ENCODE measurements at places on chromosomes 13 and 19. TPM values are rescaled to one million over a fixed set of nuclear protein-coding genes. Genes with fewer than 3 reads are reported as not detected.
A peak's percentile ranks its signal among the peaks of the same experiment; 100 is the strongest.

DNA sequence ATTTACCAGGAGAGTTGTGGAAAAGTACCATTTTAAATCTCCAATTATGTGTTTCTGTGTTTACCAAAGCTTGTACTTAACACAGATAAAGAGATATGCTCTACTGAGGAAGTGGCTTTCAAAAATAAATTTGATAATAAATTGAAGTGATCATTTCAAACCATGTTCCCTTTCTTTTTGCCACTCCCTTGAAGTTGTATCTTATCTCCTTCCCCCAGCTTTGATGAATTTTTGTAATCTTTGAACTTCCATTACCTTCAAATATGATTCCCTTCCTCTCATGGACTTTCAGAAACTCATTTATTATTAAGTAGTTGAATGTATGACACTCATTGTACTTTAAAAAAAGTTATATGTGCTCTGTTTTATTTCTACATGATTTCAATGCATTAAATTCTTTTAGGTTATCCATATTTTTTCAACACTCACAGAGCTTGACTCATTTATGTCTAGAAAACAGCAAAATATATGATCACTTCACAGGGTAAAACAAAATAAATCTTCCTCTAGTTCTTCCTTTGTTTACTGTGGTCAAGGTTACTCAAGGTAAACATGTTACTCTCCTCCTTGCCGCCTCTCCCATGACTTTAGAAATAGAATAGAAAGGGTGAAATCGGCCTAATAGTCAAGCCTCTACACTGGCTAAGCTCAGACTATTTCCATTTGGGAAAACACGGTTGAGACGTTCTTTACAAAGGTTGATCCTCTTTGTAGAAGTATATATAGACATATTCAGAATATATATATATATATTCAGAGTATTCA is 251.2 kb upstream of the SPRY2 start:
- DNase-seq: no peak

ZNF772 gene
- 21.7 TPM for total RNA-seq

ALOX5AP gene
- total RNA-seq: 3.6 TPM

DNA sequence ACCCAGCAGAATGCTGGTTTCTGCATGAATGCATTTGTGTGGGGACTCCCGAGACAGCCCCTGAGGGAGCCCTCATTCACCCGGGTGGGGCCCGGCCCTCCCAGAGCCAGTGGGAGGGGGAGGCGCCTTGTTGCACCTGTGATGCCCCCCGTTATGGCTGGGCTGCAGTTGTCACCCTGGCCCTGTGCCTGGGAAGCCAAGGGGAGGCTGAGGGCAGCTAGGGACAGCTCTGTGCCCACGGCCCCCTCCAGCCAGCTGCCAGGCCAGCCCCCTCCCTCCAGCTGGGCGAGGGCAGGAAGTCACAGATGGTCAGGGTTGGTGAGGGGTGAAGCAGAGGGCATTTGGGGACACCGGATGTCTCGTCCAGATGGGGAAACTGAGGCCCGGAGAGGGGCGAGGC is 26.1 kb downstream of the NFIC start:
- DNase-seq: peak; percentile 88

DCT gene
- total RNA-seq: 0.18 TPM

DNA sequence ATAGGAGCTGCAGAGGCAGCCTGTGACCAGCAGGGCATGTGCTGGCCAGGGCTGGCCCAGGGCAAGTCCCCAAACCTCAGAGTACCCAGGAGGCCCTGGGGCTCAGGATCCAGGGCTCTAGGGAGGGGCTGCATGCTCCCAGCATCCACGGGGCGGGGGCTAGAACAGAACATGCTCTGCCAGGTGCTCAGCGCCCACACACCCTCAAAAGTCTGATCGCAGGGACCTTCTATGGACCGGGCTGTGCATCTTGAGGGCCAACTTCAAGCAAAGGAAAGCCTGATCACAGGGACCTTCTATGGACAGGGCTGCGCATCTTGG is 33.5 kb downstream of the ELL start:
- DNase-seq: no peak

JUNB gene
- total RNA-seq: 39.1 TPM

DNA sequence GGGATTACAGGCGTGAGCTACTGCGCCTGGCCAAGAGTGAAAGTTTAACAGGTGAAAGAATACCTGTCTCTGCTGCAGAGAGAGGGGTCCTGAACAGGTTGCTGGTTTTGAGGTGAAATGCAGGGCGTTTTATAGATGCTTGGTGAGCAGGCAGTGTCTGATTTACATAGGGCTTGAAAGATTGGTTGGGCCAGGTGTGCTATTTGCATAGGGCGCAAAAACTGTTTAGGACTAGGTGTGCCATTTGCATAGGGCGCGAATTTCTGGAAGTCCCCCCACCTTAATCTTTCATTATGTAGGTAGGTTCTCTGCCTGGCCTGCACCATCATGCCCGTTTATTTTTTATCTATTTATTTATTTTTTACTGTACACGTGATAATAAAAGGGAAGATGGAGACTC is 4.5 kb upstream of the NDUFB7 start:
- no peak for DNase-seq

- DNase-seq: peak; percentile 67
Observed at GRCh38 chr19:15379999-15380647, 536 bp upstream of the AKAP8 start.

DNA sequence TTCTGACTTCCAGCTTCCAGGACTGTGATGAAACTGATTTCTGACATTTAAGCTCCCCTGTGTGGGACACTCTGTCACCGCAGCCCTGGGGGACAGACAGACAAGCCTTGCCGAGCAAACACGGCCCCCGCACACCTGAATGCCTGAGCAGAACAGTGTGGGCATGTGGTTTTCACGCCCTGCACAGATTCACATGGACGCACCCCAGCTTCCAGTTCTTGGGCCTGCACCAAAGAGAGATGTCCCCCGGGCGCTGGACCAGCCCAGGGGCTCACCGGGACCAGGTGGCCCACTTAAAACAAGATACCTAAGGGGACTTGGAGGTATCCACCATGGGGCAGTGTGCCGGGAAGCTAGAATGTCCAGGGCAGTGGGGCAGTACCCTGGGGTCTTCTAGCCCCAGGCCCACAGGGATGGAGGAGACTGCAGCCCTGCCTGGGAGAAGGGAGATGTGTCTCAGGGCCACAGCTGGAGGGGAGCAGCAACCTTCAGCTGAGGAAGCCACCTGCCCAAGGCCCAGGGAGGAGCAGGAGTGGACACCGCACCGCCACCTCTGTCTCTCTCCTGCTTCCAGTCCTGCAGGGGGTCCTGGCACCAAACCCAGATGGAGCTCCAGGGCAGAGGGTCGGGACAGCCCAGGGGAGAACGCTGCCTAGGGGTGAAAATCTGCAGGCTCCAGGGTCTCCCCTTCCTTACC is 50.5 kb downstream of the SOX1 start:
- DNase-seq: no peak

HAUS8 gene
- total RNA-seq: 3.9 TPM

- peak; percentile 92 for DNase-seq
Observed at GRCh38 chr13:109700176-109700575, 86.2 kb downstream of the IRS2 start.

C19orf38 gene
- total RNA-seq: 5.6 TPM

DNA sequence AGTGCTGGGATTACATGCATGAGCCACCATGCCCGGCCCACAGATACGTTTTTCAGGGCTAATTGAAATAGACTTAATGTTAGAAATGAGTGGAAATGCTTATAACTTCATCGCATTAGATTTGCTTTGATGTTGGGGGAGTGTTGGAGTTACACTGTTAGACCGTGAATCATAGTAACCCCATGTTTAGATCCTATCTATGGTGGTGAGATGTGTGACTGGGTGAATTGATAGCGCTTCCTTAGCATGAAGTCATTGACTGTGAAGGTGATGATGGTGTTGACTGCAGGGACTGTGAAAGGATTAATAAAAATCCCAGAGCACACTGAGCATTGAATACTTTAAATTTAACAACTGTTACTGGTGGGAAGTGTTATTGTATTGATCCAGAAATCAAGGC is 1.7 kb downstream of the ZNF264 start:
- DNase-seq: no peak

DNA sequence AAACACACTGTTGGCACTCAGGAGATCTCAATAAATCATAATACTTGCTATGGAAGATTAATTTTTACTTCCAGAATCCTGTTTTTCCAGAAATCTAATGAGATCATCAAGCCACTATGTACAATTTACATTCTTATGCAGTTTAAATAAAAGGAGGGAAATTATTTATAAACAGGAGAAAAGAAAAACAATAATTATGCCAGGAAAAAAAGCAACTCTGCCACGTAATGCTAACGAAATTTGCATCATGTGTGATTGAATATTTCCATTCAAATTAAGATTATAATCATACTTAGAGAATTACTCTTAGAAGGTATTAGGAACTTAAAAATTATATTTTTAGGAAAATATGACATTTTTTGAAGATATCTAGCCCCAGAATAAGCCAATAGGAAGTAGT is 13.0 kb downstream of the FAM124A start:
- no peak for DNase-seq

TTC9B gene
- total RNA-seq: 0.09 TPM

- no peak for DNase-seq
Observed at GRCh38 chr13:76016799-76017400, 380.8 kb downstream of the LMO7 start.
